Kidney epithelial cell (primary cell): ENCODE measurements at places on chromosomes 16 and 17.
A peak's percentile ranks its signal among the peaks of the same experiment; 100 is the strongest.

DNA sequence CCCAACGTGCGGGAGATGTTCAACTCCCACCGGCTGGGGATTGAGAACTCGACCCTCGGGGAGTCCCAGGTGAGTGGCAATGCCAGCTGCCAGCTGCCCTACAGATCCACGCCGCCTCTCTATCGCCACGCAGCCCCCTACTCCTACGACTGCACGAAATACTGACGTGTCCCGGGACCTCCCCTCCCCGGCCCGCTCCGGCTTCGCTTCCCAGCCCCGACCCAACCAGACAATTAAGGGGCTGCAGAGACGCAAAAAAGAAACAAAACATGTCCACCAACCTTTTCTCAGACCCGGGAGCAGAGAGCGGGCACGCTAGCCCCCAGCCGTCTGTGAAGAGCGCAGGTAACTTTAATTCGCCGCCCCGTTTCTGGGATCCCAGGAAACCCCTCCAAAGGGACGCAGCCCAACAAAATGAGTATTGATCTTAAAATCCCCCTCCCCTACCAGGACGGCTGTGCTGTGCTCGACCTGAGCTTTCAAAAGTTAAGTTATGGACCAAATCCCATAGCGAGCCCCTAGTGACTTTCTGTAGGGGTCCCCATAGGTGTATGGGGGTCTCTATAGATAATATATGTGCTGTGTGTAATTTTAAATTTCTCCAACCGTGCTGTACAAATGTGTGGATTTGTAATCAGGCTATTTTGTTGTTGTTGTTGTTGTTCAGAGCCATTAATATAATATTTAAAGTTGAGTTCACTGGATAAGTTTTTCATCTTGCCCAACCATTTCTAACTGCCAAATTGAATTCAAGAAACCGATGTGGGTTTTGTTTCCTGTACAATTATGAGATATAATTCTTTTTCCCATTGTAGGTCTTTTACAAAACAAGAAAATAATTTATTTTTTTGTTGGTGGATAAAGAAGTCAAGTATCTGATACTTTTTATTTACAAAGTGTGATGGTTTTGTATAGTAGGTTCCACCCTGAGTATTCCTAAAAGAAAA lies 2.3 kb downstream of the FOXC2 start:
- no peak for DNase-seq

GRCh38 chr16:85090873-85091521 lies 21.3 kb downstream of the CIBAR2 start:
- no peak for DNase-seq

DNA sequence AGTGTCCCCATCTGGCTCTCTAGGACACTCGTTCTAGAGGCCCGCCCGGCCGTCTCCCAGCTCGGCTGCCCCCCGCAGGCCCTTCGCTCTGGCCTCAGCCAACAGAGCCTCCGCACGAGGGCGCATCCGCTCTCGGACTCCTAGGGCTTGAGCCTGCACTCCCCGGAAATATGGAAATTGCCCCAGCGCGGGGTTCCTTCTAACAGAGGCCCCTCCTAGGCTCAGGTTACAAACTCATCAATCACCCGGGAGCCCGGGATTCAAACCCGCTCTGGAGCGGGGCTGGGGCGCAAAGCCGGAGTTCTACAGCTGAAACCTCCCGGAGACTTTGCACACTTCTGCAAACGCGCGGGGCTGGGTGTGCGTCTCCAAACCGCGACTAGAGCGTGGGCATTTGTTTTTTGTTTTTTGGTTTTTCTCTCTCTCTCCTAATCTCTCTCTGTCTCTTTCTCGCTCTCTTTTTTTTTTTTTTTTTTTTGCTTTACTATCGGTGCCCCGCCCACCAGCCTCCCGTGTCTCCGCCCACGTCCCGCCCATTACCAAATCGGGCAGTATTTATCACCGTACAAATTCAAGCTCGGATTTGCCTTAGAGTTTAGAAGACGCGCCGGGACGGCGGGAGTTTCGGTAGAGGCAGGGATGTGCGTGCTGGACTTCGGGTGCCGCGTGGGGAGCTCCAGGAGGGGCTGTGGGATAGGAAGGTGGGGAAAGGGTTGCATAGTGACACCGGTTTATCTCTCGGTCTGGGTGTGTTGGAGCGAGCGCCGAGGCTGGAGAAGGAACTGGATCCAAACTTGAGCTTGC lies 2.4 kb upstream of the FOXL1 start:
- DNase-seq: peak; percentile 83

GRCh38 chr17:6018788-6019187 lies 51.4 kb upstream of the WSCD1 start:
- no peak for DNase-seq

DNA sequence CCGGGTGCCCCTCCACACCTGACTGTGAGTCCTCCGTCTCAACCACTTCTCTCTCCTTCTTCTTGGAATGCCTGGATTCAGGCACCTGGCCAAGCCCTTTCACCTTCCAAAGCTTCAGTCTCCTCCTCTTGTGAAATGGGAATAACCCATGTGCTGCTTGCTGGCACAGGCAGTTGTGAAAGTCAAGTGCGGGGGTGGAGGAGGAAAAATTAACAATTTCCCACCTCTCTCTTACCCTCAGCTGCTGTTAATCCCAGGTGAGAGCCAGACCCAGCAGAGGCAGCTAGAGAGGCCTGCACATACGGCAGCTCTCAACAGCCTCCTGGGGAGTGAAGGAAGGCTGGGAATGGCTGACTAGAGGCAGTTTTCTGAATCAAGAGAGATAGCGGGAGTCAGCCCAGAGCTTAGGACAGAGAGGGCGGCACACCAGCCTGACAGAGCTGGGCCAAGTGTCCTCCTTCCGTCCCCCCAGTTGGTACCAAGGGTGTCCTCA lies 77.9 kb upstream of the LGALS9 start:
- DNase-seq: no peak

- no peak for DNase-seq
Observed at GRCh38 chr16:30356401-30357084, 1.4 kb upstream of the CD2BP2 start.

DNA sequence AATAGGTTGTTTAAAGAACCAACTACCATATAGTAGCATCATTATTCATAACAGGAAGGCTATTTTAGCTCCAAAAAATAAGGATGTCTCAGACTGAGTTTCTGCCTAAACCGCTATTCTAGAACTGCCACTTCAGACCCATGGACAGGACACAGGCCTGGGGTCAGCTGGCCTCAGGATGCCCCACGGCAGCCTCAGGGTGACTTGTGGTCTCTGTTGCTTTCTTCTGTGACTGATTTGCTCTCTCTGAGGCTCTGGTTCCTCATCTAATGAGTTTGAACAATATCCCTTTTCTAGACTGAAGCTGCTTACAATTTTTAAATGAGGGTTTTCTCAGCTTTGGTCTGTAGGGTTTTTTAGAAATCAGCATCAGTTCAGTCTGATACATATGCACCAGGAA lies 31.8 kb upstream of the IRF8 start:
- DNase-seq: no peak
